NCI-H524 treated with DMSO at 0.1 percent for 48 hours (cell line): ENCODE measurements at places on chromosomes 6 and 20.
A peak's percentile ranks its signal among the peaks of the same experiment; 100 is the strongest.

DNA sequence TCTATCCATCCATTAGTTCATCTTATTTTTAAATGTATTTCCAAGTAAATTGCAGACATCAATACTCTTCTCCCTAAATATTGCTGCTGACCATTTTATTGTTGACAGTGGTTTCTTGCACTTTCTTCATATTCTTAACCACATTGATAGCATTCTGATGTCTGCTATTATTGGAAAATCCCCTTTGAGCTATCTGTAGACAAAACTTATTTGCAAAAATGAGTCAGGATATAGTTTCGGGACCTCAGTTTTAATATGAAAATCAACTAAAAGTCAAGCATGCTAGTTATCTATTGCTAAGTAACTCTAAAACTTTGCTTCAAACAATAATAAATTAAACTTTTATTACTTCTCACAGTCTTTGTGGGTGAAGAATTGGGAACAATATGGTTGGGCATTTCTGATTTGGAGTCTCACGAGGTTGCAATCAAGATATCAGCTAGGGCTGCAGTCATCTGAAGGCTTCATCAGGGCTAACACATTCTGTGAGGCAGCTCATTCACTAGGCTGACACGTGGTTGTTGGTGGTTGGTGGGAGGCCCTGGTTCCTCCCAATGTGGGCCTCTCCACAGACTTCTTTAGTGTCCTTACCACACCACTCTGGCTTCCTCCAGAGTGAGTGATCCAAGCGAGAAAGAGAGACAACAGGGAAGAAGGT lies 32.7 kb downstream of the CD109 start:
- DNase-seq: no peak

GRCh38 chr6:143468026-143468425 lies 17.4 kb downstream of the PEX3 start:
- DNase-seq: no peak

DNA sequence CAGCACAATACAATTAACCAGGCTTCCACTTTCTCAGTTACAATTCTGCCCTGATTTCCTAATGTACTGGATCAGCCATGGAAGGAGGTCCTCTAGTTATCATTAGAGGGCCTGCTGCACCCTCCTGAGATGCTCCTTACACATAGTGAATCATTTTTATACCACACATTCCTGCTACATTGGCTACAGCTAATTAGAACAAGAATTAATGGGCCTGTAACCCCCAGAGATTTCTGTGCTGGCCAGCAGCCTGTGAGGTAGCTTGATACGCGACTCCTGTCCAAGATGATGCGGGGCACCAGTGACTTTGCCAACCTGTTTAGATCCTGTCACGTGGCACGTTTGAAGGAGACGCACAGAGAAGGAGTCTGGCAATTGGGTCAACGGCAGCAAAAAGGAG lies 422.8 kb downstream of the EPM2A start:
- DNase-seq: no peak

- no peak for DNase-seq
These were observed 12.8 kb downstream of the CLDN20 start for GRCh38 chr6:155276638-155277037.

- no peak for DNase-seq
These were observed 6.9 kb upstream of the OSER1 start for GRCh38 chr20:44217342-44218092.

DNA sequence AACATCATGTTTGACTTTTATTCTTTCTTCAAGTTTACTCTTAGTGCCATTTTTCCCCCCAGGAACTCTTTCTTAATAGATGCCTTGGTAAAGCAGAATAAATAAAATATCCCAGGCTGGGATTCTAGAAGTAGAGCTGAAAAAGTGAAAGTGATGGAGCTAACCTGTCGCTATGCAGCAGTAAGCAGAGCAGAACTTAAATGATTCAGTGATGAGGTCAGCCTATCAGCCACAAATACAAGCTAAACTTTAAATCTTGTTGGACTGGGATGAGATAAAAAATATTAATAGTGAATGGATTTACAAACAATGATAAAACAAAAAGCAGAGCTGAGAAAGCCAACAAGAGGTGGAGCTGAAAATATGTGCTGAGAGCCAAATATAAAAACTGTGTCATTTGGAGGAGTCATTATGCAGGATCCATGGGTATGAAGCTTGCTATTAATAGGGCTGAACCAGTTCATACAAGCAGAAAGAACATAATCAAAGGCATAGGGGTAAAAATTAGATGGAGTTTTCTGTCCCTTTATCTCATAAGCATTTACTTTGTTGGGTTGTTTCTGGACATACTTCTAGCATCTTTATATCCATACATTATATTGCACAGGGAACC lies 877.8 kb downstream of the EPHA7 start:
- DNase-seq: no peak

- DNase-seq: no peak
These were observed 1.6 kb downstream of the VGLL2 start for GRCh38 chr6:117267054-117267347.

DNA sequence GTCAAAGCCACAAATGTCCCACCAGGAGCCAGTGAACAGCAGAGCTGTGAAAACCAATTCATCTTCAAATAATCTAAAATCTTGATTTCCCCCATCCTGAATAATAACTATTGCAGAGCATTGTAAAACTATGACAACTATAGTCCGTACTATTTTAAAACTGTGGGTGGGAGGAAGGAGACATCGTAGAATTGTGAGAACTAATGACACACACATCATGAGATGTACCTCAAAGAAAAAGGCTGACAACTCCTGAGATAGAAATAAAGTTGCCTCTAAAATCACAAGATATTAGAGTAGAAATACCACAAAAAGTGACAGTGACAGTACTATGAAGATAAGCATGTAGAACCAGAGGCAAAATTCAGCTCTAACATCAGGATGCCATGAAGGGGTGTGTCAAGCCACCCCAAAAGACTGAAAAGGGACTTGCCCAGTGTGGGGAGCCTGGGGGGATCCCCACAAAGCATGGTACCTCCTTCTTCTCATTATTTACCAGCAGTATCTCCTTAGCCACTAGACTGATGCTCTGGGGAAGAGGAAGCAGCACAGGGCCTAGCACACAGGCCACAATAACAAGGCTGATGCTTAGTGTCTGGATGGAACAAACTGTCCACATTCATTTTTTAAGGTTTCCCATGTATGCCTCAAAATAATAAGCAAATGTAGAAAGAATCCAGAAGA lies 13.4 kb downstream of the NAPB start:
- no peak for DNase-seq

DNA sequence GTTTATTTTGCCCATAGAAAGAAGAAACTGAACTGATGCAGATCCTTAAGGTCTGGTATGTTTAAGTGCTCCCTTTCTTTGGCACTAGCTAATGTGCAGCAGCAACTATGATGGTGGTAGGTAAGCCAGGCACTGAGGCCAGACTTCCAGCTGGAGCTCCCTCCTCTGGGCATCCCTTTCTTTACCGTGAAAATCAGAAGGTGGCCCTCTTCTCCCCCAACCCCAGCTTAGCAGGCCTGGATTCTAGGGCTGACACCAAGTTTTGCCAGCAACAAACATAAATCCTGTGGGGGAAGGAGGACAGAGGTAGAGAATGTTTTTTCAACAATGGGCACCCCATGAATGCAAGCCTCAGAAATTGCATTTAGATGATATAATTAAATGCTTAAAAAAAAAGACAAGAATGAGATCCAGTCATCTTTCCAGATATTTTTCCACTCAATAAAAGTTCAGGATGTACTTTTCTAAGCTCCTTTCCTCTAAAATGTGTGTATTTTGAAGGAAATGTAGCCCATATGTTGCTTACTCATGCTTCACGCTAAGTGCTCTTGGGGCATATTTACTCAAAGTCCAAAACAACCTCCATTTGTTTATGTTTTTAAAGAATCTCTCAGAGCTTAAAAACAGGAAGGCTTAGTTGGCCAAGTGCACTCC lies 123.9 kb upstream of the NXT1 start:
- DNase-seq: no peak

GRCh38 chr6:44867571-44868334 lies 460.4 kb upstream of the RUNX2 start:
- no peak for DNase-seq

GRCh38 chr20:35893942-35894341 lies 60.4 kb downstream of the SCAND1 start:
- no peak for DNase-seq

- DNase-seq: no peak
These were observed 981.3 kb upstream of the FLRT3 start for GRCh38 chr20:15318682-15319081.

DNA sequence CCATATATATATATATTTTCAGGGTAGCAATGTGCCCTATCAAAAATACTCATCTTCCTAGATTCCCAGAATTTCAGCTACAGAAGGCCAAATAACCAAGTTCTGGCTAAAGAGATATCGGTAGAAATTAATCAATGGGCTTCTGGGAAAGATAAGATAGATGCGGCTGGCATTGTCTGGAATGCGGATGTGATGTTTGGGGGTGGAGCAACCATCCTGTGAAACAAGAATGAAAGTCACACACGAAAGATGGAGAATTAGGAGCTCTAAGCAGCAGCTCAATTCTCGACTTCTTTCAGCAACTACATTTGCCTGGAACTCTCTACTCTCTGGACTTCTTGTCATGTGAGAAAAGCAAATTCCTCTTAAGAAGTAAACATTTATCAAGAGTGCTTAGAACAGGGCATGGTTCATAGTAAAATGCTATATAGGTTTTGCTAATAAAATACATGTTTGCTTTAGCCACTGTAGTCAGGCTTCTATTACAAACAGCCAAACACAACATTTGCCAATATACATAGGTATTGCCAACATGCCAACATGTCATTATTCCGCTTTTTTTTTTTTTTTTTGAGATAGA lies 90.8 kb downstream of the CLIC5 start:
- no peak for DNase-seq

GRCh38 chr6:148530394-148530953 lies 187.8 kb downstream of the SASH1 start:
- DNase-seq: no peak

- DNase-seq: no peak
These were observed 78.6 kb downstream of the HIVEP1 start for GRCh38 chr6:12090714-12091113.

GRCh38 chr20:38586181-38586525 lies 5.2 kb downstream of the ADIG start:
- DNase-seq: no peak

- peak; percentile 43 for DNase-seq
These were observed 88.6 kb upstream of the E2F3 start for GRCh38 chr6:20313051-20313450.
